ENCODE measurements at places on chromosomes 5 and 9.

- no peak for DNase-seq
Observed at GRCh38 chr5:80181618-80182211, 74.1 kb downstream of the SERINC5 start.

GRCh38 chr5:110969502-110969901 is 102.0 kb upstream of the TSLP start:
- no peak for DNase-seq

- no peak for DNase-seq
Observed at GRCh38 chr5:171920765-171921391, 85.6 kb downstream of the FBXW11 start.

GRCh38 chr5:177309351-177310191 is 2.1 kb downstream of the MXD3 start:
- peak; percentile 83 for DNase-seq

DNA sequence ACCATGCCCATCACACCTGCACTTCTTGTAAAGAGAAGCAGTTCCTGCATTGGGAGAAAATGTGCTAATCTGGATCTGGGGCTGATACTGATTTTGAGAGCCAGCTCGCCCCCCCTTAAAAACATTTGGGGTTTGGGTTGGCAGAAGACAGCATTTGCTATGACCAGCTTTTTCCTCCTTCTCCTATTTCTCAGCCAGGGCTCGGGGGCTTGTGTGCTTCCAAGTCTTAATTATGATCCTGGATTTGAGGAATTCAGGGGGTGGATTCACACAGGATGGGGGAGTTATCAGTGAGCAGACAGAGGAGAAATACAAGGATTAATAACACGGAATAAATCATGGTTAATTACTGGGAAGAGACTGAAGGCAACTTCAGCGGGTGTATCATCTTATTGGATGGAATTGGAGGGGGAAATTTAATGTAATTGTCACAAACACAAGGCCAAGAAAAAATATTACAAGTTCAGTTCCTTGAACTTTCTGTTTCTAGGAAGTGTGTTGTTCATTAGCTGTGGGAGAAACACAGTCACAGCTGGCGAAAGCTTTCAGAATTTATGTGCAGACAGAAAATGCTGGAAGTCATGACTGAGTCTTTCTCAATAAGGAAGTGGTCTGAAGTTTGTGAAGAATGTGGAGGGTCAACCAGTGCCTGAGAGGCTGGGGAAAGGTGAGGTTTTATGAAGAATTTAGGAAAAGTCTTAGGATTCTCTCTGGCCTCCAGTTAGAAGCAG is 15.3 kb downstream of the C9orf152 start:
- DNase-seq = no peak

DNA sequence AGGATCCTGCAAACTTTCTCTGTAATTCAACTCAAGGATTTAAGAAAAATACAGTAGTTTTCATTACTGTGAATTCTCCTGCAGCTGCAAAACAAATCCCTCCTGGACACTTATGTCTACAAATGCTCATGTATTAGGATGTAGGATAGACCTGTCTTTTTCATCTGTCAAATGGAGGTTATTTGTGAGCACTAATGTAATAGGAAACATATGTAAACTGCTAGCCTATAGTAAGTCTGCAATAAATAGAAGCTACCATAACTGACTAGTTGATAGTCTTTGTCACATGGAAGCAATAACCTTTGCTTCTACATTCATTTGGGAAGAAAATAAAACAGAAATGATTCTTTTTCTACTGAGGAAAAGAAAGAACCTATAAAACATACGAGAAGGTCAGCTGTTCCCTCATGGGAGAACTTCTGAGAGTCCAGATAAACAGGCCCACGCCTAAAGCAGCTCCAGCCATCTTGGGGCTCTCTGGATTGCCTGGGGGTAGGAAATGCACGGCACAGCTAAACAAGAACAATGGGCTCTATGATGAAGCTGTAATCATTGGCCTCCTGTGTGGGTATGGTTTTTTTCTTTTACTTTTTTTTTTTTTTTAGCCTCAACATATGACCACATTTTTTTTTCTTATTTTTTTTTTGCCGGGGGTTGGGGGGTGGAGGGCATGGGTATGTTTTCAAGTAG is 6.2 kb downstream of the KCNV2 start:
- DNase-seq = no peak

GRCh38 chr5:127367029-127367428 is 76.4 kb downstream of the MEGF10 start:
- no peak for DNase-seq

DNA sequence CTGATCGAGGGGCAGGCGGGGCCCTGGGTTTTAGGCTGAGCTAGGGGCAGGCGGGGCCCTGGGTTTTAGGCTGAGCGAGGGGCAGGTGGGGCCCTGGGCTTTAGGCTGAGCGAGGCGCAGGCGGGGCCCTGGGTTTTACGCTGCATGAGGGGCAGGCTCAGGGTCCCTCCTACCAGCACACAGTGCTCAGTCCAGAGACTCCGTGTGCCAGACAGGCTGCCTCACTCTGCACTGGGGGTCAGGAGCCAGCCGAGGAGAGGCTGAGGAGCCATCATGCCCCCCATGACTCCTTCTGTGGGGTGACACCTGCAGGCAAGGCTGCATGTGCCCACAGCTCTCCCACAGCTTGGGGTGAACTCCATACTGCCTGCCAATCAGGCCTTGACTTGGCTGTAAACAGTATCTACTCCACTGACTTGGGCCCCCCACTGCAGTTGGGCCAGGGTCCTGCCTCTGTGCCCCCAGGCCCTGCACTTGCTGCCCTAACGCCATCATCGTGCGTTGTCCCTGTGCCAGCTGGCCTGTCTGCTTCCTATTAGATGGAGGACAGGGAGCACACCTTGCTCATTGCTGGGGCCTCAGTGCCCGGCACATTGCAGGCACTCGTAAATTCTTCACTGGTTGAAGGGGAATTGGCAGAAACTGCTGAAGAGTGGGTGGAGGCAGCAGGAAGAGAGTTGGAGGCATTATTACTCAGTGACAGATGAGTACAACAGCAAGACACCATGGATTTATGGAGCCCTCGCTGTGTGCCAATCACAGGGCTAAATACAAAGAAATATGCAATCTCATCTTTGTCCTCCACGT is 78.6 kb downstream of the AMBP start:
- DNase-seq = no peak

DNA sequence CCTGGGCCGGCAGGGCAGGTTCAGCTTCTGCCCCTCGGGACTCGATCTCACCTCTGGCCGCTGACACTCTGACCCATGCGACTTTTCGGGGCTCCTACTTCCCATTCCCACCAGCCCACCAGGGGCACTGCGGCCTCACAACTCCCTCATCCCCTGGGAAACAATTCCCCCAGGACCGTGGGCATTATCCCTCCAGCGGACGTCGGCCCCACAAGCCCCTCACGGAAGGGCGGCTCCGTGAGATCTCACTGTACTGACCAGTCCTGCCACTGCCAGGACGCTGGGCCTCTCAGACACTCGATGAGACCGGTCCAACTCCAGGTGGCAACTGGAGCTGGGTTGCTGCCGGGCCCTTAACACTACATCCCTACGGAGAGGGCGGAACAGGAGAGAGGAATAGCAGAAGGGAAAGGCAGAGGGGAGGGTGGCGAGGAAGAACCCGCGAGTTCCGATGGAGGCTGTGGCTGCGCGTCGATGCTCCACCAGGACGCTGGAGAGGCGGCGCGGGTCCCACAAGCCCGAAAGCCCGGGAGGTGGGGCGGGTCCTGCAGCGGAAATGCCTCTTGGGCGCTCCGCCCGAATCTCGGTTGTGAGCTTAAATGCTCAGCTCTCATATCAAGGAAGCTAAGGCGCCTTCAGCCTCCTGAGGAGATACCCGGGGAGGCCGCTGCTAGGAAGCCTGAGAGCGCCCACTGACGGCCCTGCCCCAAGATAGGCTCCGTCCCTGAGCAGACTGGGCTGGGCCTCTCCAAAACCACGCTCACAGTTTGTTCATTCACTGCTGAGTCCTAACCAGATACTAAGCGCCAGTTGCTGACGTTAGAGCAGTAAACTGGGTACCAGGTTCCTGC is 36.3 kb downstream of the VCP start:
- no peak for DNase-seq

GRCh38 chr9:88310310-88310980 is 77.8 kb upstream of the SPIN1 start:
- peak; percentile 3 for DNase-seq

- DNase-seq = no peak
Observed at GRCh38 chr9:78559449-78559885, 262.5 kb downstream of the PSAT1 start.

DNA sequence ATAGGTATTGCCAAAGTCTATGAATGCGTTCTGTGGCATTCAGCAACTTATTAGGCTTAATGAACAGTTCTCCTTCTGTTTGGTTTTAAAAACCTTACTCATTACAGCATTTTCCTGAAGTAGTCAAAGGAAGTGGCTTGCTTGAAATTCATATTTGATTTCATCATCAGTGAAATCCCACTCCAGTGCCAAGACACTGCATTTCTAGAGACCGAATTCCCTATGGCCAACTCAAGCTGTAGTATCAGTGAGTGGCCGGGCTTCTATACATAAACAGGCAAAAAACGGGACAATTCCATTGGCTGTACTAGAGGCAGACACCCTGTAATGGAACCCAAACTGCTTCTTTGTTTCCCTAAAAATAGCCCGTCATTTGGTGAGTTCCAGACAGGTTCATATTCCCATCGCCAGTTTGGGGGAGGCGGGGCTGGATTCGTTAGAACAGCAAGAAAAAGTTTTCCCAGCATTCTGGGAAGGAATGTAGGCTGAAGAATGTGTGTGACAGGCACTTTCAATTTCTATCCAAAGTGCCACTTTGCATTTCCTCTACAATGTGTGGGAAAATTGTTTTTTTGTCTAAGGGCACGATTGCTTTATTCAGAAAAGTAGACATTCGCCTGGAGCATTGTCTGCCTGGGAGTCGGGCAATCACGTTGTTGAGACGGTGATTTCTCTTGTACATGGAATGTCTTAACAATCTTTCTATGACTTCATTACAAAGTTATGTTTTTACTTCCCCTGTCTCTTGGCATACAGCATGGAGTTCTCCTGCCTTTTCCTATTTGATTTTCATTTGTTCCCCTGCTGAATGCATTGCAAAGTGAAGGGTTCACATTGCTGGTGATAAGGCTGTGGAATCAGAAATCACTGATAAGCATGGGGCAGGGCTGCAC is 141.8 kb upstream of the MAST4 start:
- DNase-seq = no peak

DNA sequence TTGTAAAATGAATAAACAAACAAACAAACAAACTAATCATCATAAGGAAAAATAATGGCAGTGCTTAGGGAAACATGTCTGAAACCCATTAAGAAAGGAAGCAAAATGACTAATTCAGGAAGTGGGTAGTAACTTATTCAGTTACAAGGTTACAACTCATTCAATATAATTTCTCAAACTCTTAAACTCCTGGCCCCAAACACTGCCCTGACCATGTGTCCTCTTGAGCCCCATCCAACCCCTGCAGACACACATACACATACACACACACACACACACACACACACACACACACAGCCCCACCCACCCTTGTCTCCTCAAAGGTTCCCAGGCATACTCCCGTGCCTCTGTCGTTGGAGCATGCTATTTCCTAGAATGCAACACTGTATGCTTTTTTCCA is 193.9 kb downstream of the SEC61B start:
- no peak for DNase-seq

DNA sequence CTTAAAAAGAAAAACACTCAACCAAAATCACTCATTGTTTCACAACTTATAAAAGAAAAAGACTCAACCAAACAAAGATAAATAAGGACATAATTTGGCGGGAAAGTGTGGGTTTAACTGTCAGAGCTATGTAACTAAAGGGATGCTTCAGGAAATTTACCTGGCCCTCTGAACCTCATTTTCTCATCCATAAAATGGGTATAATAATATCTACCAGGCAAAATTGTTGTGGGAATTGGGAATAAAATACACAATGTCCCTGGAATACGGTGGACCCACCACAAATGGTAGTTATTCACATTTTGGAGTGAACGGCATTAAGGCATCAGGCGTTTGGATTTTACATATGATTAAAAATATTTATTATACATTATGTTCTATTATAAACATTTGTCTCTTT is 228.5 kb upstream of the ANKRD55 start:
- no peak for DNase-seq

- DNase-seq = no peak
Observed at GRCh38 chr9:80144856-80145255, 573.1 kb downstream of the TLE4 start.

- no peak for DNase-seq
Observed at GRCh38 chr5:169763376-169764017, 126.4 kb downstream of the DOCK2 start.

DNA sequence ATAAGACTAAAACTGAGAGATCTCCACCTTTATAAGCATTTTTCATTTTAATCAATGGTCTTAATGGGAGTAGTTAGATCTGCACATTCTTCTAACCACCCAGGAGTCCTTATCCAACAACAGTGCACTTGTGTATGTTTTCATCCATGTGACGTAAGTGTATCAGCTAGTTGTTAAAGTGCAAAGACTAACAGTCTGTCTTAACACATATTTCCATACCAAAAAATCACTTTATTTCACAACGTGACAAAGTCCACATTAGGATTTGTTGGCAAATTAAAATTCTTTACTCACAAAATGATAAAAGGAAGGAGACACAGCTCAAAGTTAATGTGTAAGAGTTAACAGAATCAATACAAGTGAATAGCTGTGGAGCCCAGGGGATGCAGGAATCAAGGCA is 1.9 kb upstream of the SMC2 start:
- no peak for DNase-seq

Data from SHP77 (cell line).